ENCODE measurements at places on chromosomes 2 and 18.

DNA sequence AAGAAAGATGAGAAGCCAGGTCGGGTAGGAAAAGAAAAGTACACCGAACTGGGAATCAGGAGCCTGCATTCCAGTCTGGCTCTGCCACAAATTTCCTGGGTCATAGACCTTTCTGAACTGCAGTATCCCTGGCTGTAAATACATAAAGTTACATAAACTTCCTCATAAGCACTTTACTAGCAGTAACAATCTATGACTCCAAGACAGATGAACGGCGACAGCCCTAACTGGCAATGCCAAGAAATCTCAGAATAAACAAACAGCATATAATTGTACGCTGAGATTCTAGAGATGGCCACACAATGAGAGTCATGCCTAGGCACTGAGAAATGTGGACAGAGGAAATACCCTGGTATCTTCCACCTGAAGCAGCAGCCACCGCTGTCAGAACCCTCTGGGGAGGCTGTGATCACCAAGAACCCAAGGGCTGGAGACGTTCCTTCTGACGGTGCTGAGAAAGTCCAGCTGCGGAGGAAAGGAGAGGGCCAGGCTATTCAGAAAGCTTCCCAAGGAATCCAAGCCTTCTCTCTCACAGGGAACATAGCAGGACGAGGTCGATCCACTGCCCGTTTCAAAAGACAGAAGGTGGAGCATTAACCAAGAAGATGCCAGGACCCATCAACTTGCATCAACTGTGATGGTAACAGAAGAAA is 89.3 kb upstream of the SLC66A3 start:
- no peak for DNase-seq

DNA sequence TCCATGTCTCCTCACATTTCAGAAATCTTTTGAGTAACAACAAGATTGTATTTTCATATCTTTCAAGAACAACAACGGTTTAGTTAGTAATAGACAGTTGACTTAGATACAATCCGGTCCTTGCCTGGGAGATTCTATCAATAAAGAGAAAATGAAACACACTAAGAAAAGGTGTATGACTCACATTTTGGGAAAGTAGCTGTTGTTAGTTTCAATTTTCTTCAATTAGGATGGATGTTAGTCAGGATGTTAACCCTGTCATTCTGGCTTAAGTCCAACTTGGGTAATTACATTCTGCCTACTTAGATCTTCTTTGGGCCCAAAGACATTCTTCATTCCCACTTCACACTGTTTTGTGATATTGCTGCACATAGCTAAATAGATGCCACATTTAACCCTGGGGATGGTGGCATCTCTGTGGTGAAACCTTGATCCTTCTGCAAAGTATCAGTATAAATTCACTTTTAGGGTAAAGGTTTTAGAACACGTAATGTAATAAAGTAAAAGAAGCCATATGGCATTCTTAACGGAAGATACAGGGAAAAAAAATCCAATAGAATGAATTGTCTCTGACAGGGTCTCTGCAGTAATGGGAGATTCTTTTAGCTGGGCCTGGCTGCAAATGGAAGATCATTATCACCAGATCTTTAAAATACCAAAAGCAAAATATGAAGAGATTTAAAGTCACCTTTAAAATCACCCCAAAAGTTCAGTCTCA is 365.5 kb downstream of the FIGN start:
- no peak for DNase-seq

GRCh38 chr18:63373161-63373560 is 6.2 kb upstream of the KDSR start:
- no peak for DNase-seq

GRCh38 chr2:174781996-174782395 is 17.7 kb upstream of the CHRNA1 start:
- DNase-seq = no peak

- DNase-seq = no peak
Measured at GRCh38 chr2:64649626-64650025, 4.1 kb downstream of the SERTAD2 start.

- DNase-seq = no peak
Measured at GRCh38 chr2:161042990-161043625, 117.1 kb upstream of the TANK start.

GRCh38 chr2:239143858-239144712 is 256.7 kb downstream of the HDAC4 start:
- DNase-seq = peak; percentile 21

Measured in HCT116 (cell line).